ENCODE measurements at places on chromosomes 13 and 19.

- DNase-seq, result peak; percentile 40
These were observed 1.3 kb upstream of the KLF12 start for GRCh38 chr13:74135326-74136083.

- no peak for DNase-seq
These were observed 1.9 kb upstream of the SUGT1 start for GRCh38 chr13:52650731-52651130.

DNA sequence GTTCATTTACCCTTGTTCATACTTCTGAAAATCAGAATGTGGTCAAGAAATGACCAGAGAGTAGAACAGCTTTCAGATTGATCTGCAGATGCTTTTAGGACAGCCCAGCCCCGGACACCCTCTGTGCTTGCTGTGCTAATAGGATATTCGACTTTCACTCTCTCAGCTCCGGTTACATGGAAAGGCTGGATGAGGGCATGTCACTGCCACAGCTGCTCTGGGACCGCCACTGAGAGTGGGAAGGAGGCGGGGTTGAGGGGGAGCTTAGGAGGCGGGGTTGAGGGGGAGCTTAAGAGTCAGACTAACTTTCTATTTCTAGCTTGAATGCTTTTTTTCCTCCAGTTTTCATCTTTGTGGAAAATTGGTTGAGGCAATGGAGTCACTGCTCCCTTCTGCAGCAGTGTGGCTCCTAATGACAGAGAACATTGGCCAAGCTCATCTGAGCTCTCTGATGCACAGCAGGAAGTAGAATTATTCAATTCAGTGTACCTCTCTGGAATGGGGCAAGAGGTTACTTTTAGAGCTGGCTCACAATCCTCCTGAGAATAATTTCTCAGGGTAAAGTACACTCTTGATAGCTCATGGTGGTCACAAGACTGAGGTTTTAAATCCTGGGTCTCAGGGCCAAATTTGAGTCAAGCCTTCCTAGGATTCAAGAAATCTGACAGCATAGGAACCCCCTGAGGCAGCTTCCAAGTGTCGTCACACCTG, 74.6 kb upstream of the NPAS1 start:
- DNase-seq, result peak; percentile 36

DNA sequence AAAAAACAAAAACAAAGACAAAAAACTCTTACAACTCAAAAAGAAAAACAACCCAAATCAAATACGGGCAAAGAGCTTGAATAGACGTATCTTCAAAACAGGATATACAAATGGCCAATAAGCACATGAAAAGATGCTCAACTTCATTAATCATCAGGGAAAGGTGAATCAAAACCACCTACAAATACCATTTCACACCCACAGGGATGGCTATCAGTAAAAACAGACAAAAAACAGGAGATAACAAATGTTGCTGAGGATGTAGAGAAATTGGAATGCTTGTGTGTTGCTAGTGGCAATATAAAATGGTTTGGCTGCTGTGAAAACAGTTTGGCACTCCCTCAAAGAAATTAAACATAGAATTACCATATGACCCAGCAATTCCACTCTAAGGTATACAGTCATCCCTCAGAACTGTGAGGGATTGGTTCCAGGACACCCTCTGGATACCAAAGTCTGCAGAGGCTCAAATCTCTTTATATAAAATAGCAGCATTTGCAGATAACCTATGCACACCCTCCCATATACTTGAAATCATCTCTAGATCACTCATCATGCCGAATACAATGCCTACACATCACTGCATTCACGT, 29.7 kb downstream of the MLLT1 start:
- DNase-seq, result peak; percentile 33

DNA sequence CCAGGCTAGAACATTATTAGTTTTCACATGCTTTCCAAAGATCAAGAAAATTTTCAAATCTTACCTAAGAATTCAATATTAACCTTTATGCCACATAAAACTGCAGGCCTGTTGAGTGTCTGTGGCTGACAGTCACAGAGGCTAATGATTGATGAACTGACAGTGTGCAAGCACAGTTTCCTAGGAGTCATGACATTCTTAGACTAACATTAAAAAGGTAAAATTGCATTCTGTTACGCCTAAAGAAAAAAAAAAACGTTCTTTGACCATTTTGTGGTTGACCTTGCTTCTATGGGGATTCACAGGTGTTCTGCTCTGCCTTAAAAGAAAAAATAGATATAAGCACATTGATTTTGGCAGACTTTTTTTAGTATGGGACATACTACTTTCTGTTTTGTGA, 1776.2 kb downstream of the PCDH9 start:
- DNase-seq, result no peak

- DNase-seq, result no peak
These were observed 1308.2 kb downstream of the PCDH9 start for GRCh38 chr13:65921933-65922332.

GRCh38 chr13:24060993-24061392, 99.5 kb upstream of the SPATA13 start:
- DNase-seq, result no peak

GRCh38 chr19:33811246-33811645, 14.6 kb downstream of the KCTD15 start:
- DNase-seq, result no peak

DNA sequence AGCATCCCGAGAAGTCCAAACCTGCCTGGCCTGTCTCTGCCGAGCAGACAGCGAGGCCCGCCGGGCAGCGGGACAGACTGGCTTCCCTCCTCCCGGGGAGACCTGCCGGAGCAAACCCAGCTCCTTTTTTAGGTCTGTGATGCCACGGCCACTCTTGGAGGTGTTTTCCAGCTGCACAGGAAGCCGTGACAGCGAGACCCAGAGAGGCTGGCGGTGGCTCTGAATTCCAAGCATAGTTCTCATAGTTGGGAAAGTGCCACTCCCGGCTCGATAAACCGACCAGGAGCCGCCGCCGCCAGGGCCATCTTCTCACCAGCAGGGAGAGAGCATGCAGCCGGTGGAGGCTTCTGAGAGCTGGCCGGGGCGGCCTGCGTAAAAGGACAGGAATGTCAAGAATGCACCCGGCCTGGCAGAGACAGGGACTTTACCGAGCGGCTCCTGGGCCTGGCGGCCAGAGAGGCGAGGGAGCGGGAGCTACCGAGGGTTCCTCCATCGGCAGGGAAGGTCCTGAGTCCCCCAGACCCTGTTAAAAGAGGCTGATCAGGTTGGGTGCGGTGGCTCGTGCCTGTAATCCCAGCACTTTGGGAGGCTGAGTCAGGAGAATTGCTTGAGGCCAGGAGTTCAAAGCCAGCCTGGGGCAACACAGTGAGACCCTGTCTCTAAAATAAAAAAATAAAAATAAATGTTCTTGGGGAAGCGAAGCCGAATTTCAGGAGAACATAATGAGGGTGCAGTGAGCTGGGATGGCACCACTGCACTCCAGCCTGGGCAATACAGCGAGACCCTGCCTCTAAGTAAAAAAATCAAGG, 64.9 kb downstream of the GADD45B start:
- peak; percentile 97 for DNase-seq

GRCh38 chr19:23787106-23787505, 28.4 kb upstream of the ZNF681 start:
- DNase-seq, result no peak

DNA sequence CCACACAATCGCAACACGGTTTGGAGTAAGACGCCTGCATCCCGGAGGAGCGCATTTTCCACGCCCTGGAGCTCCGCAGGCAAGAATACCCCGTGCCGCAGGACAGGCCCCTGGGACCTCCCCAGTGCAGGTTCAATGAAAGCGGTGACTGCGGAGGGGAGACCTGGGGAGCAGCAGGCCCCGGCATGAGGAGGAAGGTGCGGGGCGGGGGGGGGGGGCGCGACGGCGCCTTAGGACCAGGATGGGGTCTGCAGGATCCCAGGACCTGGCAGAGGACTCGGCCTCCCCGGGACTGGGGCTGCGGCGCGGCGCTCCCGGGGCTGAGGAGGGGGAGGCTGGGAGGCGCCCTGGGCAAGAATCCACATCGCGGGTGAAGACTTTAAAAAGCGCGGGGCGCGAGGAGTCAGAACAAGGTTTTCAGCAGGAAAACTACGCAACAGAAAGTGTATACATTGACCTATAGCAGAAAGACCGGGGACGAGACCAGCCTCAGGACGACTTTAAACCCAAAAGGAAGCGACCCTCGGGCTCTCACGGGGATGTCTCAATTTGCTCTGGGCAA, 432 bp downstream of the ZNF611 start:
- no peak for DNase-seq

GRCh38 chr19:46737298-46737654, 8.6 kb upstream of the FKRP start:
- DNase-seq, result no peak

DNA sequence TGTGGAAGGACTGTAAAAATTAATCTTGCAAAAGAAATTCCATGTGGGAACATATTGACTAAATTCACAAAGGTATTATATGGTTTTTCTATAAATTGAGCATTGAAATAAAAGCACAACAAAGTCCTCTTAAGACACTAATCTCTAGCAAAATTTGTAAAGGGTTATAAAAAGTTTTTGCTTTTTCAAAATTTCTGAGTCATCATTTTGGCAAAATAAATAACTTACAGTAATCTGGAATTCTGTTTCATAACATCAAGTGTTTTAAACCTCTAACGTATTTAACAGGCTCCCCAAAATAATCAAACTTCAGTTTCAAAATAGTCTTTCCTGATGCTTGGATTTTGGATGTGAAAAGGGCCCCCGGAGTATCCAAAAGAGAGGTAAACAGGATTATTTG, 26.0 kb downstream of the MED4 start:
- DNase-seq, result no peak

GRCh38 chr19:35034005-35034502, 3.8 kb downstream of the SCN1B start:
- no peak for DNase-seq

GRCh38 chr13:46712524-46712923, 84.4 kb downstream of the ESD start:
- DNase-seq, result no peak

GRCh38 chr19:49556412-49557398, 23.7 kb downstream of the NOSIP start:
- DNase-seq, result no peak

- DNase-seq, result no peak
These were observed 153.9 kb downstream of the DACH1 start for GRCh38 chr13:71712988-71713653.

GRCh38 chr13:106905380-106906162, 337.6 kb upstream of the ARGLU1 start:
- DNase-seq, result no peak

DNA sequence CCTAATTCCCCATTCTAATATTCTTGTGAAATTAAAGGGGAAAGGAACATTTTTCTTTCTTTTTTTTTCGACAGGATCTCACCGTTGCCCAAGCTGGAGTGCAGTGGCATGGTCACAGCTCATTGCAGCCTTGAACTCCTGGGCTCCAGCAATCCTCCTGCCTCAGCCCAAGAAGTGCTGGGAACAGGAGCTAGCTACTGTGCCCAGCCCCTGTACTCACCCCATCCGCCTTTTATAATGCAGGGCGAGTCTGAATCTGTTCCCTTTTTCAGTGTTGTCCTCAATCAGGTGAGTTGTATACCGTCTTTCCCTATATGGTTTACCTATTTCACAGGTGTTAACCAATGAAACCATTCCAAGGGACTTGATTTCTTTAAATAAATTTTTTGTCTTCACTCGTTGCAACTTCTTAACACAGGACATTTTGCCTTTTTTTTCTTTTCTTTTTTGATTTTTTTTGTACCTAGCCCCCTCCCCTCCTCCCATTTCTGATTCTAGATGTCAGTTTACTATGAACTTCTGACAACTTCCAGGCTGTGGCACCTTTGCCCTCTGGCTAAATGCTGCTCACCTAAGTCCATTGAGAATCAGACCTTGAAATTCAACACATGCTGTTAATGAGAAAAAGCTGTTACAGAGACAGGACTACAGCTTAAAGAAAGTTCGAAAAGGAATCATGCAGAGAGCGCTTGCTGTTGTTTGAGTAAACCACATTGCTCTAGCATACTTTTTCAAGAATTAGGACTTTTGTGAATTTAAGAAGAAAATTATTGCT, 562.1 kb upstream of the KLF12 start:
- DNase-seq, result peak; percentile 5

- DNase-seq, result no peak
These were observed 12.5 kb upstream of the NCR1 start for GRCh38 chr19:54893406-54893805.

DNA sequence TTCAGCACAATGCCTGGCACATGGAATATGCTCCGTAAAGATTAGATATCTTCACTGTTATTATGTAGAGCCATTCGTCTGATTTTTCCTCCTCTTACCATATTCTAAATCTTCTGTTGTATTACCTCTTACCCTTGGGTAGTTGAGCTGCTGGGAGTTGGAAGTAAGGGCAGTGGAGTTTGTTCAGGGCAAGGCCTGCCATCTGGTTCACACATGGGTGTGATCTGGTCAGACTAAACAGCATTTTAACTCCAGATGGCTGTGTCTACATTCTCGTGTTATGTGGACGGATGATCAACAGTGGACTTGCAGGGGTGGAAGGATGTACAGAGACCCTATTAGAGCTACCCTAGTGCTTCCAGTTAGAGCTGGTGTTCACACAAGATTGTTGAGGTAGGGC, 164.9 kb downstream of the ZIC5 start:
- DNase-seq, result no peak

DNA sequence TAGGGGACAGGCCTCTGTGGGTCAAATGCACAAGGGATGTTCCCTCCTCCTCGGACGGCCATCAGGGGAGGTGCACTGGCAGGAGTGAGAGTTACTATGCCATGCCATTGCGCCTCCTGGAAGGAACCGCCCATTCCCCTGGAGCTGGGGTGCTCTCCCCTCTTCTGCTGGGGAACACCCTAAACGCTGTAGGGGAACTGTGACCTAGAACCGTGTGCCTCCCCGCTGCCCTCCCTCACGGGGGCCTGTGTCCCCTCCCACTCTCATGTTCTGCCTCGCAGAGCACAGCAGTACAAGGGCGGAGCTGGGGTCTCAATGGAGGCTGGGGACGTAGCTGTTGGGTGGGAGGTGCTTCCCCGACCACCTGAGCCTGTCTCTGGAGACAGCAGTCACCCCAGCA, 17.2 kb upstream of the CRTC1 start:
- DNase-seq, result no peak

DNA sequence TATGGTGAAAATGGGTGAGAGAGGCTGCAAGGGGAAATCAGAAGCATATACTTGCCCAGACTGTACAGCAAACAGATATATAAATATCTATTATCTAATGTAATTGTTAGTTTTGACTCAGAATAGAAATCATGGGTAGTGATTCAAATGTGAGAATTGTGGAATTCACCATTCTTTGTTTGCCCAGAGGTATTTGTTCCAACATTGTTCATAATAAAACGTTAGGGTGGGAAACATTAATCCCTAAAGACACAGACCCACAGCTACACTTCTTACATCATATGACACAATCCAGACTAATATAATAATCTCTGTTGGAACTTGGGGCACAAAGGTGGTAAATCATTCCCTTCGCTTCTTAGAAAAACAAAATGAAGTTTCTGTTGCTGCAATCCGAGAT, 646.5 kb upstream of the SLITRK6 start:
- DNase-seq, result peak; percentile 20

GRCh38 chr19:30011051-30011578, 69.1 kb downstream of the URI1 start:
- no peak for DNase-seq

DNA sequence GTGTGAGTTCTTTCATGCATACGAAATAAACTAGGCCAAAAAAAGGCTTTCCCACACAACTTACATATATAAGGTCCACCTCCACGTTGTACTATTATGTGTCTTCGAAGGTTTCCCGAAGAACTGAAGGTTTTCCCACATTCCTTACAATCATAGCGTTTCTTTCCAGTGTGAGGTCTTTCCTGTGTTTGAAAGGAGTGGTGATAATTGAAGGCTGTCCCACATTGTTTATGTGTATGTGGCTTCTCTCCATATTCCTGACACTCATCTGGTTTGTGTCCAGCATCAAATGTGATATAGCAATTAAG, 14.6 kb downstream of the ZNF442 start:
- DNase-seq, result no peak

- DNase-seq, result no peak
These were observed 1616.2 kb upstream of the SPRY2 start for GRCh38 chr13:81957121-81957520.
